ENCODE measurements at places on chromosomes 13 and 19.

GRCh38 chr19:57249329-57249728 is 8.9 kb downstream of the ZNF805 start:
- no peak for DNase-seq

- no peak for DNase-seq
These were observed 431.3 kb downstream of the SLITRK6 start for GRCh38 chr13:85367887-85368286.

- DNase-seq, result no peak
These were observed 471 bp upstream of the ERVK3-1 start for GRCh38 chr19:58304748-58305064.

- DNase-seq, result no peak
These were observed 81.6 kb downstream of the COG6 start for GRCh38 chr13:39737047-39737446.

GRCh38 chr19:54391589-54392061 is 23.6 kb upstream of the TTYH1 start:
- DNase-seq, result no peak

- no peak for DNase-seq
These were observed 81.4 kb downstream of the ALOX5AP start for GRCh38 chr13:30816736-30817135.

GRCh38 chr19:17687141-17687856 is 855 bp downstream of the UNC13A start:
- no peak for DNase-seq

GRCh38 chr19:35641515-35642151 is at the start of gene ETV2:
ETV2 (plus strand) TSS chr19:35641745; CDS start chr19:35642461, 716 bp downstream.
- no peak for DNase-seq

DNA sequence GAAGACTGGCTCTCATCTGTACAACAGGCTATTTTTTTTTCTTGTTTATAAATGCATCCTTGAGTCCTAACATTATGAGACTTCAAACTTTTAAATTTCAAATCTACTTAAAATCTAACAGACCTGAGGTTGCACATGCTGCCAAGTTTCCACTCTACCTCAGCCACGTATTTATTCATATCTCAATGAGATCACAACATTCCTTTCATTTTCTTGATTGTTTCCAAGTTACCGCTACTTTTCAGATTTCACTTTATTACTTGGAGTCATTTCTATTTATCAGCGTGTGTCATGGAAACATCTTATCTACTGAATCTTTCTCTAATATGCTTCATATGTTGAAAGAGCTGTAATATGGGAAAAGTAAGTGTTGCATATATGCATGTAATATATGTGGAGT is 1257.5 kb upstream of the ATXN8OS start:
- no peak for DNase-seq

GRCh38 chr19:3692141-3693024 is 7.9 kb downstream of the PIP5K1C start:
- no peak for DNase-seq

- DNase-seq, result no peak
These were observed 21.5 kb upstream of the GSX1 start for GRCh38 chr13:27770809-27771208.

GRCh38 chr13:29953542-29953941 is 103.1 kb upstream of the UBL3 start:
- no peak for DNase-seq

DNA sequence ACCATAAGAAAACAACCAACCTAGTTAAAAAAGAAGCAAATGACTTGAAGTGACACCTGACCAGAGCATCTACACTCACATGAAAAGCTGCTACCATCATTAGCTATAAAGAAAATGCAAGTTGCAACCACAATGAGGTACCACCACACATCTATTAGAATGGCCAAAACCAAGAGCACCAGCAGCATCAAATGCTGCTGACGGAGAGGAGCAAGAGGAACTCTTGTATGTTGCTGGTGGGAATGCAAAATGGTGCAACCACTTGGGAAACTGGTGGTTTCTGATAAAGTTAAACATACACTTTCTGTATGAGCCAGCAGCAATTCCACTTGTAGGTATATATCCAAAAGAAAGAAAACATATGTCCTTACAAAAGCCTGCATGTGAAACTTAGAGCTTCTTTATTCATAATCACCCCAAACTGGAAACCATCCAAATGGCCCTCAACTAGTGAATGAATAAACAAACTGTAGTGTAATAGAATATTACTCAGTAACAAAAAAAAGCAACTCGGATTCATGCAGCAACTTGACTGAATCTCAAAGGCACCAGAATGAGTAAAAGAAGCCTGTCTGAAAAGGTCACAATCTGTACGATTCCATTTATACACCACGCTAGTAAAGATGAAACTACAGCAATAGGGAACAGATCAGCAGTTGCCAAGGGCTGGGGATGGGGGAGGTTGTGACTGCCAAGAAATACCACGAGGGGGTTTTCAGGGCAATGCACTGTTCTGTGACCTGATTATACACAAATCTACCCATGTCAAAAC is 60.9 kb upstream of the RANBP3 start:
- no peak for DNase-seq

GRCh38 chr19:39133431-39134270 is 8.1 kb downstream of the PAK4 start:
- DNase-seq, result no peak

DNA sequence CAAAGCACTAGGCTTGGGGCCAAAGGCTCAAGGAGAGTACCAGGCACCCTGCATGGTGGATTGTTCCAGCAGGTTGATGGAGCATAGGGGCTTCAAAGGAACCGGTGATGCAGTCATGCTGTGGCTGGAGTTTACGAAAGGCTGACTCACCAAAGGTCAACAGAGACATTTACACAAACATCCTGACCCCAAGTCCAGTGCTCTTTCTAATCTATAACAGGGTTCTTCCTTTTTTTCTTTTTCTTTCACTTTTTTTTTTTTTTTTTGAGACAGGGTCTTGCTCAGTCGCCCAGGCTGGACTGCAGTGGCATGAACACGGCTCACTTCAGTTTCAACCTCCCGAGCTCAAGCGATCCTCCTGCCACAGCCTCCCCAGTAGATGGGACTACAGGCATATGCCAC is 35.6 kb upstream of the TPTE2 start:
- DNase-seq, result no peak

- no peak for DNase-seq
These were observed 167.7 kb downstream of the SPRY2 start for GRCh38 chr13:80173224-80173623.

GRCh38 chr13:111302045-111302726 is 18.3 kb upstream of the TEX29 start:
- DNase-seq, result no peak

GRCh38 chr13:46490129-46490528 is 62.8 kb upstream of the LRCH1 start:
- no peak for DNase-seq

DNA sequence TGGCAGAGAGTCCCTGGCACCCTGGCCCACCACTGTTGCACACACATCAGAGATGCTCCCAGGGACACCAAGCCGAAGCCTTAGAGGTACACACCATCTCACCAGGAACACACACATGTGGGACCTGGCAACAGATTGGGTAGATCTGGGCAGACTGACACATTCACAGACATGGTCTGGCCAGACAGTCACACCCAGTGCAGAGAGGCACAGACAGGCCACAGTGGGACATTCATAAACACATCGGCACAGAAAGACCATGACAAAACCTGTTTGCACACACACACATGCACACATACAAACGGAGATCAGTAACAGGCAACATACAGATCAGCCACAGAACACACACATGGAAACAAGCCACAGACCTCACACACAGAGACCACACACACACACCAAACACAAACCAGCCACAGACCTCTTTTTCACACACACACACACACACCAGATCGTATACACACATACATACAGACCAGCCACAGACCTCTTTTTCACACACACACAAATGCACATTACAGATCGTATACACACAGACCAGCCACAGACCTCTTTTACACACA is 6.3 kb upstream of the JUNB start:
- no peak for DNase-seq

- no peak for DNase-seq
These were observed 120.1 kb downstream of the DNAJC3 start for GRCh38 chr13:95797016-95797415.

- no peak for DNase-seq
These were observed 71.2 kb downstream of the ING1 start for GRCh38 chr13:110784704-110785103.

- DNase-seq, result no peak
These were observed 16.0 kb upstream of the ZNF554 start for GRCh38 chr19:2803486-2804155.

GRCh38 chr13:26664876-26665275 is 95.7 kb downstream of the GPR12 start:
- DNase-seq, result no peak

DNA sequence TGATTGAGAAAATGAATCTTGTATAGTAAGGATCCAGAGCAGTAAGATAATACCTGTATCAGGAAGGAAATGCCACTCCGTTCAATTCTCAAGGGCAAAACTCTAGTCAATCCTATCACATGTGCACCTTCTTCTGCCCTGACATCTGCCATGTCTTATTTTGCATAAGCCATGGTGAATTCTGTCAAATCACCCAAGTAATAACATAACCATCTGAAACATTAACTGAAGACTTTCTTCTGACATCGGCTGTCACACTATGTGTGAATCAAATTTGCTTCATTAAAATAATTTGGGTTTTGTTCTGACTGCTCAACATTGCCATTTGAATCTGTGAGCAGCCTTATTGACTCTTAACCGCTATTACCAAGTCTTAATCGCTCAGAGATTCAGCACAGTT is 91.2 kb downstream of the PCDH9 start:
- DNase-seq, result no peak

DNA sequence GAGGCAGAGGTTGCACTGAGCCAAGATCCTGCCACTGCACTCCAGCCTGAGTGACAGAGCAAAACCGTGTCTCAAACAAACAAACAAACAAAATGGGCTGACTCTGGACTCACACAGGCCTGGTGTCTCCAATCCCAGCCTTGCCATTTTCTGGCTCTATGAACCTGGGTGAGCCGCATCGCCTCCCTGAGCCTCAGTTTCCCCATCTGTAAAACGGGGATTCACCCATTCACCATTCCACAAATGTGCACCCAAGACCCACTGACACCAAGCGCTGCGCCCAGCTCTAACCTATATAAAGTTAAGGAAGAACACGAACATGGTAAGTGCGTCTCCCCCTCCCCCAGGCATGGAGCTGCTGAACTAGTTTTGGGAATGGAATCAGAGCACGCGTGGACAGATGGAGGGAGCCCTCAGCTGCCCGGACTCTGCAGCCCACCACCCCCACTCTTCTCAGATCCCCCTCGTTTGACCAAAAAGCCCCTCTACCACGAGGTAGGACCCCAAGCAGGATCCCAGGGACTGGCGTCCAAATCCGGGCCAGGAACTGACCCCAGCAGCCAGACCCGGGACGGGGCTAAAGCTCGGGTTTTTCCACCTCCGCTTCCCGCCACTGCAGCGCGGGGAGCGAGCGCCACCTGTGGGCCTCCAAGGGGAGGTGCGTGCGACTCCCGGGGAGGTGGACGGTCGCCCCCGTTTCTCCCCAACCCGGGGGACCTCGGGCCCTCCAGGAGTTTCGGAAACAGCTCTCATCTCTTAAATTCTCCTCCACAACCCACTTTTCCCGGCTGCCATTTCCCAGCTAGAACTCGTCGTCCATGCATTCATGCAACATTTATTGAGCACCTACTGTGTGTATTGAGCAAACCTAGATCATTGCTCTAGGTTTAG is 33.0 kb upstream of the ADGRE5 start:
- DNase-seq, result no peak

DNA sequence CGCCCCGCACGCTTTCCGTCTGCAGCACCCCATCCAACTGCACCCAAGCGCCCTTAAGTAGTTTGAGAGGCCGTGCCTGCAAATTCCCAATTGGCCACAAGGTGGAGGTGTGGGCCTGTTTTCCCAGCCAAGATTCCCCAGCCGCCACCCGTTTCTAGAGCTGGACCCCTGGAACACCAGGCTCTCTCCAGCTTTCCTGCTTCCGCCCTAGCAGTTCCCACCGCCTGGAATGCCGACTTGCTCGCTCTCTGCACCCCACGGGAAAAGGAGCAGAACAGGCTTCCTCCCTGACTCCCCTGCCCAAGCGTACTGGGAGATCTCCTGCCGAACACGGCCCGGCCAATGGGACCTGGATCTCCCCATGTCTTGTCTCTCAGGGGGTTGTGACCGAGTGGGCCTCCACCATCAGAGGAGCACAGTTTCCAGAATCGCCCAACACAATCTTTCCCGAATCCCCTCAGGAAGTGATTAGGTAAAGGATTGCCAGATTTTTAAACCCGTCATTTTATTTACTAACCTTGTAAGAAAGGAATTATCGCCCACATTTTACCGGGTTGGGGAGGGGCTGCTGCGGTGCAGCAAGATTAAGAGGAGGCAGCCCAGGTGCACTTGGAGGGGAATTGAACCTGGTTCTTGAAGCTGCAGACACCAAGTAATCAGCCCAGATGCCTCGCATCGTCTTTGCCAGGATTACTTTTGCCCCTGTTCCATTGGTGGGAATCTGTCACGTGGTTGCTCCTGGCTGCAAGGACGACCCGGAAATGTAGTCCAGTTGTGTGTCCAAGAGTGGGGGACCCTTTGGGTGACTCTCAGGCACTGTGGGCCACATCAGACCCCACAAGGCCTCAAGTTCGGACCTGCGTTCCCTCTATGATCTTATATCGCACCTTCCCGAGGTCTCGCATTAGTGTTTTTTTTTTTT is 3.5 kb upstream of the NAPSA start:
- peak; percentile 63 for DNase-seq

- DNase-seq, result no peak
These were observed 75.0 kb downstream of the RYR1 start for GRCh38 chr19:38508507-38508906.

GRCh38 chr19:29371251-29372090 is 154.3 kb upstream of the VSTM2B start:
- no peak for DNase-seq

- DNase-seq, result no peak
These were observed 73.9 kb upstream of the SLC10A2 start for GRCh38 chr13:103140001-103140671.

GRCh38 chr19:8204961-8205360 is 4.2 kb upstream of the CERS4 start:
- no peak for DNase-seq

DNA sequence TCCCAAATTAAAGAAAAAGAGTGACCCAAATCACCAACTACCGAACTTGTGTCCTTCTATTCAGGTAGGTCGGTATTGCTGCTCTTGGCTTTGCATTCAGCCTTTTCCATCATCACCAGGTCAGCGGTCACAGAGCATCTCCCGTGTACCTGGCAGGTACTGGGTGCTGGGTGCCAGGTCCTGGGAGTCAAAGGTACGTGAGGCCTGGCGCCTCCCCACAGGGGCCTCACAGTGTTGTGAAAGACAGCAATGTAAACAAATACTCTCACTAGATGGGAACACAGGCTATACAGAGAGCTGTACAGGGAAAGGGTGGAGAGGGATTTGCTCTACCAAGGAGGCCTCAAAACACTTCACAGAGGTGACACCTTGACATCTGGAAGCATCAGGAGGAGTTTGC is 86.7 kb downstream of the ZIC5 start:
- DNase-seq, result no peak
